NCI-H1105 (cell line): ENCODE measurements at places on chromosomes 3 and 15.

GRCh38 chr15:52078876-52079700, 33.5 kb downstream of the BCL2L10 start:
- peak; percentile 31 for DNase-seq

GRCh38 chr15:98437752-98438151, 210.6 kb upstream of the IGF1R start:
- DNase-seq, result no peak

- no peak for DNase-seq
Measured at GRCh38 chr3:174958671-174959328, 99.7 kb downstream of the NAALADL2 start.

GRCh38 chr3:10761583-10761982, 54.4 kb upstream of the SLC6A11 start:
- DNase-seq, result no peak

- DNase-seq, result no peak
Measured at GRCh38 chr3:24867783-24868182, 373.1 kb upstream of the THRB start.

DNA sequence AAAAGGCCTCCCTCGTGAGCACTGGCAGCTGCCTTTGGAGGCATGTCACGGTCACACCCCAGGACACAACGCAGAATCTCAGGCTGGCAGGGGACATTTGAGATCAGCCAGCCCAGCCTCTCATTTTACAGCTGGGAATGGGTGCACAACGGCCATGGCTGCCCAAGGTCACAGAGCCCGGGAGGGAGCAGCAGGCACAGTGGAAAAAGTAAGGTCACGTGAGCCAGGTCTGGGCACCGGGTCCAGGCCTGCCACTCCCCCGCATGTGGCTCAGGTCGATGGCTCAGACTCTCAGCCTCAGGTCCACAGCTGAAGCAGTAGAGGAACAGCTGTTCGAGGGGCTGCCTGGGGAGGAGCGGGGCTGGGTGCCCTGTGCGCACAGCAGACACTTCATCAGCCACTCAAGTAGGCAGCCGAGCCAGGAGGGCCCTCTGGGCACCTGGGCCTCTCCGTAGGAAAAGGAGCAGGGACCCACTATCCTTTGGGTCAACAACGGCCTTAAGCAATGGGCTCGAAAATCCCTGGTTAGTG, 260.6 kb downstream of the GOLGA6L6 start:
- no peak for DNase-seq

- DNase-seq, result no peak
Measured at GRCh38 chr3:42501321-42501680, 1.1 kb upstream of the VIPR1 start.

- DNase-seq, result no peak
Measured at GRCh38 chr3:185950728-185951127, 12.9 kb upstream of the TRA2B start.

DNA sequence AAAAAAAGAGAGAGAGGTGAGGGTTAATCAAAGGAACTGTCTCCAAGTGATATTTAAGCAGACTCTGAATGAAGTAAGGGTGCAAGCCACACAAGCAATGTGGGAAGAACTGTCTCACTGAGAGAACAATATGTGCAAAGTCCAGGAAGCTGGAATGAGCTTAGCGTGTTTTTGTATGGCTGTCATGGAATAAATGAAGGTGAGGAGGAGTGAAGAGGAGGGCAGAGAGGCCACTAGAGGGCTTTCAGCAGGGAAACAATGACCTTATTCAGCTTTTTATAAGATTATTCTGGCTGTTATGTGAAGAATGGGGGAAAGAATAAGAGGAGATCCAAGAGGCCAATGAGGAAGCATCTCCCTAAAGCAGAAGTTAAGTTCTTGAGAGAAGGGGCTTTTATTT, 86.9 kb upstream of the COL8A1 start:
- DNase-seq, result no peak

DNA sequence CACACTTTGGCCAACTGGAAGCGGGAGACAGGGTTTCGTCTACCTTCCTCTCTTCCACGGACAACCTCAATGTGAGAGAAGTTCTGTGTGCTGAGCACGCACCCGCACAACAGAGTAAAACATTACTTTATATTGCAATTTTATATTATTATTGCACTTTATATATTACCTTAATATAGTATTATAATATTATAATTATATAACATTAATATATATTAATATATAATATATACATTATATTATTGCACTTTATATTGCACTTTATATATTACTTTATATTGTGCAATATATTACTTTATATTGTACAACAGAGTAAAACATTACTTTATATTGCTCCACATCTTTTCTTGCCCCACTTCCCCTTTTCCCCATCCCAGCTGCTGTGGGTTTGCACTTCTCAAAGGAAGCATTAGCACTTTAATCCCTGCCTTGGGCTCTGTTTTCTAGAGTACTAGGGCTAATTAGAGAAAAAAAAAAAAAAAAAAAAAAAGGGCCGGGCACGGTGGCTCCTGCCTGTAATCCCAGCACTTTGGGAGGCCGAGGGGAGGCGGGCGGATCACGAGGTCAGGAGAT, 76.4 kb upstream of the SLC4A7 start:
- DNase-seq, result no peak

DNA sequence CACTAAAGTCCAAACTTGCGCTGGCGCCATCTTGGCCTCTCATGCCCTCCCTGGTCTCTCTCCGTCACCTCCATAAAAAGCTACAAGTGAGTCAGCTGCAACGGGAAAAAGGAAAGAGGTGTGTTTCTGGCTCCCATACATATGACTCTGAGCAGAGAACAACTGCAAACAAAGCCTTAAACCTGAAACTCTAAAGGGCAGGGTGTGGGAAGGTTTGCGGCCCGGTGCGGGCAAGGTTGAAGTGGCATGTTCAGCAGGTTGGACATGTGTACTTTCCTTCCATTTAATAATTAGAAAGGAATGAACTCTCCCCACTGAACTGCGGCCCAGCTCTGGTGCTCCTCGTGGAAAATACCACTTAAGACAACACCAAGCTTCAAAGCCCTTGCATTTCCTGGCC, 59.0 kb upstream of the PPARG start:
- no peak for DNase-seq

DNA sequence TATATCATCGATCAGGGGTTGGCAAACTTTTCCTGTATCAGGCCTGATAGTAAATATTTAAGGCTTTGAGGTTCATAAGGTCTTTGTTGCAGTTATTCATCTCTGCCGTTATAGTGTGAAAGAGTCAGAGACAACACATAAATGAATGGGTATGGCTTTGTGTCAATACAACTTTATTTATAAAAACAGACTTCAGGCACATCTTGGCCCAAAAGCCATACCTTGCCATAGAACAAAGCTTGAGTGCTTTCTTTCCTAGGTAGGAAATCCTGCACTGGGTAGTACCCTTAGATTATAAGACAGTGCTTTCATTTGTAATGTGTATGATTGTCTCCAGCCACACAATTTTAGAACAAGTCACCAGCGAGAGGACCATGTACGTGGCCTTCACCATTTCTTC, 58.9 kb upstream of the MAGI1 start:
- no peak for DNase-seq

GRCh38 chr3:64038253-64038767, 15.0 kb upstream of the PSMD6 start:
- DNase-seq, result no peak

DNA sequence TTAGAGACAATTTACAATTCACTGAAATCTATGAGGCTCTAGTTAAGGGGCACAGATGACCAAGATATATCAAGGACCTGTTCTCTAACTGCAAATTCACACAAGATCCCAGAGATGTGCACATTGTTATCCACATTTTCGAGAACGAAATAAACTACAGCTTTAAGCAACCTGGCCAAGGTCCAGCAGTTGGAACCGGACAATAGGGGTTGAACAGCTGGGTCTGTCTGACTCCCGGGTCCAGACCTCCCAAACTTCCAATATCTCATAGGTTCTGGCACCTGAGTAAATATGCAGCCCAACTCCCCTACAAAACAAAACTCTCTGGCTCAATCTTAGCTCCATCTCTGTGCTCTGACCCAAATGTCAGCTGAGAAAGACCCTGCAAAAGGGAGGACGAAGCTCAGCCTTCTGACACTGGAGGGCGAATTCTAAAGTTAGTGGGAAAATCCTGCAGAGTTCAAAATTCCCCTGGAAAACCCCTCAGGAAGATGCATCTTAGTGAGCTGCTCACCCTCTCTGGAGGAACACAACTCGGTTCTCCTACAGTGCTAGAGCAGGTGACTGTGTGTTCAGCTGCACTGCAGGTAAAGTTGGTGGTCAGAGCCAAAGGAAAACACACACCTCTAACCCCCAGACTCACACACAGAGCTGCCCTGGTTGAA, 14.2 kb upstream of the SPATA12 start:
- no peak for DNase-seq

GRCh38 chr15:68389936-68390817, 41.8 kb downstream of the ITGA11 start:
- DNase-seq, result no peak

DNA sequence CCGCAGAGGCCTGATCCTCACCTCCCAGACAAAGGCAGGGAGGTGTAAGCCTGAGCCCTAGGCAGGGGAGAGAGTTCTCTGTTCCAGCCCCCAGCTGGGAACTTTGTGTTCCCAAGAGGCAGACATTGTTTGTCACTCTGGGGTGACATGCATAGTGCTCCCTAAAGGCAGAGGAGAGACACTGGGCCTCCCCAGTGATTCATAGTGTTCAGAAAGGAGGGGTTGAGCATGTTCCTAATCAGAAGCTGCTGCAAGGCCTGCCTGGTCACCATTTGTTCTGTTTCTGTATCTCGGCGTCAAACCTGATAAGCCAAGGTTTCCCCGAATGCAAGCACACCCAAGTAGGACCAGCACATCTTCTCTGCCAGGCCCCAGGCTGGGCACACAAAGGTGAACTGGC, 24.0 kb upstream of the SLC6A6 start:
- DNase-seq, result no peak

- DNase-seq, result no peak
Measured at GRCh38 chr3:3625544-3626271, 173.5 kb upstream of the LRRN1 start.

DNA sequence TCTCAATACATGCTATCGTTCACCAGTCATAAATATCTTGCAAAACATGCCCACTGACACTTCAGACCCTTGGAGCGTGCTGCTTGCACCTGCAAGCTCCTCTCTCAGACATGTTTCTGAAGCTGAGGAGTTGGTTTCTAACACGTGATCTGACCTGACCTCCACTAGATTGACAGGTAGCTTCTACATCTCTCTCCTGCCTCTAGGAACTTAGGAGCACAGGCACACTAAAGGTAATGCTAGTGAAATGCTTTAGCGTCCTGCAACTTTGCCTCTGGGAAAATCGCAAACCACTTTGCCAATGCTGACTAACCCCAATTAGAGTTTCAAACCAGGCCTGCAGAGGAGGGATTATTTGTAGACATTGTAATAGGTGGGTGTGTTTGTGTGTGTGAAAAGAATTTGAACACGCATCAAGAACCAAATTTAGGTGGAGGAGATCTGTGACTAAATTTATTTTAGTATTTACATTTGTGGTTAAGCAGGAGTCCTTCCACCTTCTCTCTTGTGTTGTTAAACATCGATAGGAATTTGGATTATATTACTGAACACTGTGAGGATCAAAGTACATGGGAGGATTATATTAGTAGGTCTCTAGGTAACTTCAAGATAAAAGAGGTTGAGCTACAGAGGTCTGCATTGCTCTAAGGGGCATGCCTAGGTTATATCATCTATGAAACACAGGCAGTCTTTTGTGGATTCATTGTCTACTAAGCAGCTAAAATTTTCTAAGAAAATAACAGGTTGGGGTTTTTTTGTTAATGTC, 86.7 kb upstream of the ZBED2 start:
- no peak for DNase-seq

- no peak for DNase-seq
Measured at GRCh38 chr3:101995371-101996046, 146.2 kb downstream of the NFKBIZ start.

DNA sequence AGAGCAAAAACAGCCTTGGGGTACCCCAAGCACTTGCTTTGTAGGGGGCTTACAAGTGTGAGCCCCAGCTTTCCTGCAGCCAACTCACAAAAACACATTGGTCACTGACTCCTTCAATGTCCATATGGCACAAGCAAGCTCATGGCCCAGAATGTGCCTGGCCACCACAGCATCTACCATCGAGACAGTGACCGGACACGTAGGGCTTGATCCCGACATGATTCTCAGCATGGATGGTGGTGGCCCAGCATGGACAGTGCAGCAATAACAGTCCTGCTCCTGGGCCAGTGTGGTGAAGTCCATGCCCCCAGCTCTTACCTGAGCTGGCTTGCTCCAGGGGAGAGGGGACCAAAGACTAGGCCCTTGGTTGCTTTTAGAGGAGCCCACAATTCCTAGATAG, 6.0 kb downstream of the UNC45A start:
- DNase-seq, result no peak

DNA sequence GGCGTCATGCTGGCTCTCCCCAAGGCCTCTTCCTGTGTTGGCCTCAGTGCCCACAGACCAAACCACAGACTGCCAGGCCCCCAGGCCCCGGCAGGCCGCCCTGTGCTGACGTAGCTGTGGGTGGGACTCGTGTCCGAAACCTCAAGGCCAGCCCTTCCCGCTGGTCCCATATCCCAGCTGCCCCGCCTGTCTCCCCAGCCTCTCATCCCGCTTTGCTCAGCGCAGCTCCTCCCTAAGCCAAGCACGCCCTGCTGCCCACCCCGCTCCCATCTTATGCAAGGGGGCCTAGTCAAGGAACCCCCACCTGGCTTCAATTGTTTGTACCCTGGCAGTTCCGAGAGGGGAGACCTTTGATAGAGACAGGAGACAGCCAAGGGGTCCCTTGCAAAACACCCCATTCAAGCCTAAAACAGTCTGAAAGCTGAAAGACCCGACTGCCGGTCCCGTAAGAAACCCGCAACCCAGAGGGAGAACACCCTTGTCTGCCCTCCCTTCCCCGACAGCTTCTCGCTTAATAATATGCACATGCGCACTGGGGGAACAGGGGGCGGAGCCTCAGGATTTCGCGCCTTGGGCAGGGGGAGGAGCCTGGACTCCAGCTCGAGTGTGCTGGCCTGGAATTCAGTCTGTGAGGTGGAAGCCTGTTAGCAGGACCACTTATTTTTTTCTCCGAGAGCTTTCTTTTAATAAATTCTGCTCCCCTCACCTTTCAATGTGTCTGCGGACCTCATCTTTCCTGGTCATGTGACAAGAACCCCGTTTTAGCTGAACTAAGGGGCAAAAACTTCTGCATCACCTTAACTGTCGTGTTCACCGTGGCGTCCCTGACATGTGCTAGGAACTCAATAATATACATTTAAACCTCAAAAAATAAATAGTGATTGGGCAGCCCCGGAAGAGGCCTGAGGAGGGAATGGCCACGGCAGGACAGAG, 17.2 kb downstream of the TNFAIP8L3 start:
- DNase-seq, result no peak

DNA sequence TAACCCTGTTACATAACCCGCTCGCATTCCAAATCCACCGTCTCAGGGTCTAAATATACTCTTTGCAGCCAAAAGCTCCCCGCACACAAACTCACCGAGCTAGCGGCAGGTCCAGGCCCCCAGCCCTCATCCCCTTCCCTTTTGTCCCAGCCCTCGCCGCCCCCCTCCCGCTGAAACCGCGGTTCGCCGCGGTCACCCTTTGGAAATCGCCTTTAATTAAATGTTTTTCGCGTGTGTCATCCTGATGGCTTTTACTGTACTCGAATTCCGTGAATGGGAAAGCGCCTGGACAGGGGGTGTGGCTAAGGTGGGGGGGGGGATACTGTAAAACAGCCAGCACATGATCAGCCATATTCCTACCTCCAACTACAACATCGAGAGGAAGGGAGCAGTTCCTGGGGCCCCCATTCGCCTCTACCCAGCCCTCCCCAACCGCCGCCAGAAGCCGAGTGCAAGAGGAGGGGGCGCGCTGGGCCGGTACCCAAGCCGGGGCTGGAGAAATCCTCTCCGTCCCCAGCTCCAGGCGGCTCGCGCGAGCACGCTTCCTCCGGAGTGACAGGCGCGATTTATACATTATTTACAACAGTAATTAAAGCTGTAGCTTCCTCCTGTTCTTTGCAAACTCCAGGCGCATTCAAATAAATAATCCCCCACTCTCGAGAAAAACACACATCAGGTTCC, 1.7 kb downstream of the RORA start:
- DNase-seq, result peak; percentile 43
